ENCODE measurements at places on chromosomes 5 and 9. TPM values are rescaled to one million over a fixed set of nuclear protein-coding genes. Genes with fewer than 3 reads are reported as not detected.

DNA sequence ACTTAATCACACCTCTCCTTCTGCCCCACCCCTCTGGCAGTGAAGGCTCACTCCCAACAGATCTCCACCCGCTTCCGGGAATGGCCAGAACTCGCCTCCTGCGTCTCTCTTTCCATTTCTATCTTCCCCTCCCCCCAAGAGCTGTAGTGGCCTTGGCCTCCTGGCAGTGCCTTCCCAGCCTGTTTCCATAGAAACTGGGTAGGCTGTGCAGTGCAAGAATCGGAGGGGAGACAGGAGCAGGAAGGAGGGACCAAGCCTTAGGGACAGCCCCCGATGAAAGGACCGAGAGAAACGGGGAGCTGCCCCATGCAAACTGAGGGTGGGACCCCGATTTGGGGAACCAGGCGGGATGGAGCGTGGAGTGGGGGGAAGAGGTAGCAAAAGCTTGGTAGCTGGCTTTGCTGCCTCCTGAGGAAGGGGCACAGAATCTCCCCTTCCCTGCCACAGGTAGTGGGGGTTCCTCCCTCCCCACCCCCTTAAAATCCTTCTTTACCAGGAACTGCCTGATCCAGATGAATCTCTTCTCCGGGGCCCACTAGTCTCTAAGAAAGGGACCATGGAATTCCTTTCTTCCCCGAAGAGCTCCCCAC is 4.5 kb upstream of the PCDH1 start:
- DNase-seq = no peak

- no peak for DNase-seq
These were observed 215.0 kb upstream of the IER5L start for GRCh38 chr9:129393064-129393463.

DNA sequence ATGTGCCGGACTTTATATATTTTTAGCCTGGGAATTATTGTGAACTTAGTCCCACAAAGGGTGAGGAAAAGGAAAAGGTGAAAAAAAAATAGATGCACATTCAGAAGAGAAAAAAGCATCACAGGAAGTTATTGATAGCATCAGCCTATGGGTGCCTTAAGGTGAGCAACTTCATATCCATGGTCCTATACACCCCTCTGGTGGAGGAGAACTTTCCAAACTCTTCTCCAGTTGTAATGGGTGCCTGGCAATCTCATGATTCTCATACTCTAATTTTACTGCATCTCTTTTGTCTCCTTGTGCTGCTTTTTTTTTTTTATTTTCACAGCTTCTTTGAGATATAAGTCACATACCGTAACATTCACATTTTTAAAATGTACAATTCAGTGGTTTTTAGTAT is 107.4 kb downstream of the JAKMIP2 start:
- DNase-seq = no peak

- no peak for DNase-seq
These were observed 105.2 kb downstream of the DPYSL3 start for GRCh38 chr5:147404706-147405105.

GRCh38 chr5:96387616-96388015 is 45.4 kb downstream of the PCSK1 start:
- no peak for DNase-seq

Gene LECT2
- polyA plus RNA-seq = not detected

Gene ATP10B
- polyA plus RNA-seq = 0.89 TPM

Gene BICD2
- 4.9 TPM for polyA plus RNA-seq

Gene IFNK
- not detected for polyA plus RNA-seq

Measured in pancreas (tissue), 10 donors.